ENCODE measurements at places on chromosomes 12 and 14.

DNA sequence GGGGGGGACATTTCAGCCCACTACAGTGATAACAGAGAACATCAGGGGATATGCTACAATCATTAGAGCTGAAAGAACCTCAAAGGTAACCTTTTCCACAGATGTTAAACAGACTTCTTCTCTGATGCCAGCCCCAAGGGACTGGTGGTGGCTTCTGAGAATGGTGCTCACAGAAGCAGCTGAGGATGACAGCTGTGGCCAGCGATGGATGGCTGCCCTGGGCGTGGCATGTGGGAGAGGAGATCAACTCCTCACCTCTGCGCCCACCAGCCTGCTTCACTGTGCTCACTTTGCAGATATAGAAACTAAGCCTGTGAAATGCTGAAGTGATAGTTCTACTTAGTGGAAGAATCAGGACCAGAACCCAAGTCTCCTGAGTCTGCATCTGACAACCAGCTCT, 33.0 kb downstream of the FOXN3 start:
- no peak for DNase-seq

- DNase-seq, result no peak
Observed at GRCh38 chr12:32901553-32901952, 5.0 kb upstream of the PKP2 start.

DNA sequence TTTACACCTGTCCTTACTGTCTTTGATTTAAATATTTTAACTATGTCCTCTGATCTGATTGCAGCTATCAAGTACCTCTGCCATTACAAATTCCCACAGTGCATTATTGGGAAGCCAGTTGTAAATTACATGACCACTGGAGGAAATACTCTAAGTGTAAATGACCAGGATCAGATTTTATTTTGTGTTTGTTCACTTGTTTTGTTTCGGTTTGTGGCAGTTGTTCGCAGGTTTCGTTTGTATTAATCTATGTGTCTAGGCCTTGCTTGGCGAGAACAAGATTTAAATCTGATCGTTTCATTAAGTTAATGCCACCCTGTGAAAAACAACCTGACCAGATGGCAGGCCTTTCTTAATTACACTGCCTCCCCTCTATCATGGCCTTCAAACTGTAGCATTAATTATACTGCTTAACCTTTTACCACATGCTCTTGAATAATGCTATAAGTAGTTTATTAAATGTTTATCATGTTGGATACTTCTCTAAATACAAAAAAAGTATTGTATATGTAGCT, 990.1 kb downstream of the TMTC2 start:
- DNase-seq, result no peak

- no peak for DNase-seq
Observed at GRCh38 chr14:71885301-71885700, 46.9 kb upstream of the RGS6 start.

GRCh38 chr14:104321802-104322130, 183.4 kb downstream of the KIF26A start:
- no peak for DNase-seq

GRCh38 chr12:40946612-40947194, 241.4 kb upstream of the PDZRN4 start:
- DNase-seq, result no peak

DNA sequence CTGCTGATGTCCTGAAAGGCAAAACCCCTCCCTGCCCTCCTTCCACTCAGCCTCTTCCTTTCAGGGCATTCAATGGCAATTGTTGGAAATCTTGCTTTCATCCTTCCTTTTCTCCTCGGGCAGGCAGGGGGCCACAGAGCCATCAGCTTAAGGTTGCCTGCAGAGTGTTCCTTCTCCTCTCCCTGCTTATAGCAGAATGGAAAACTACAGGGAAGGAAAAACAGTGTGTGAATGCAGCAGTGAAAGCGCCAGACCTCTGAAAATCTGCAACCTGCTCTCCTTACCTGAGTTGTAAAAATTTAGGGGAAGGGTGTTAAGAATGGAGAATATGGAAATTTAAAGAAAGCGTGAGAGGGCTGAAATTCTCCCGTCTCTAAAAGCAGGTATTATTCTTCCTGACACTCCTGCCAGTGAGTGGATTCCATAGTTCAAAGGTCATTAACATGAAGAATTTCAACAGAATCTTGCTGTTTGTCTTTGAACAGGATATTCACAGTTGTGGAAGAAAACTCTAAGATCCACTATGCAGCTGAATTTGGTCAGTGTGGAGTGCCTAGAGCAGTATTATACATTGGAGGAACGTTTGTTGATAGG, 348.8 kb downstream of the KCNH5 start:
- no peak for DNase-seq

GRCh38 chr12:47397664-47398281, 308.1 kb downstream of the RPAP3 start:
- DNase-seq, result peak; percentile 14

- DNase-seq, result no peak
Observed at GRCh38 chr12:42323856-42324255, 2.0 kb downstream of the ZCRB1 start.

- DNase-seq, result no peak
Observed at GRCh38 chr12:2536724-2537123, 258.0 kb upstream of the FKBP4 start.

GRCh38 chr12:84910549-84911241, 1.9 kb downstream of the SLC6A15 start:
- DNase-seq, result no peak

GRCh38 chr14:77459072-77459723, 1.3 kb downstream of the AHSA1 start:
- peak; percentile 38 for DNase-seq

DNA sequence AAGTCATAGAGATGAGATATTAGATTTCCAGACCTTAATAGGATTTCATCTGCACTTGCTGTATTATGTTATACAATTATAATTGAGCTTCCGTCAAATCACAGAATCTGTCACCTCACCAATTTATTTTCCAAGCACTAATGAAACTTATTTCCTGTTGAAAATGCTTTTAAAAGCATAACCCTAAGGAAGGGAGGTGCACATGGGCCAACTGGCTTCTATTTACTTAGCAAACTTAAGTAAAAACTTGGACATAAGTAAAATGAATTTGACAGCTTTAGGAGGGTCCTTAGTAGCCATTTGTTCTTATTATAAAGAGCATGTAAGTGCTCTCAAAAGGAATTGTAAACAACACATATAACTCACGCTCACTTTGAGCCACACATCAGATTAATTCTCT, 462.2 kb upstream of the TMPO start:
- DNase-seq, result no peak

- no peak for DNase-seq
Observed at GRCh38 chr14:95250140-95250769, 69.5 kb downstream of the CLMN start.
